ENCODE measurements at places on chromosomes 1 and 21.

GRCh38 chr1:171219346-171220080 is 28.8 kb upstream of the FMO1 start:
- no peak for DNase-seq

DNA sequence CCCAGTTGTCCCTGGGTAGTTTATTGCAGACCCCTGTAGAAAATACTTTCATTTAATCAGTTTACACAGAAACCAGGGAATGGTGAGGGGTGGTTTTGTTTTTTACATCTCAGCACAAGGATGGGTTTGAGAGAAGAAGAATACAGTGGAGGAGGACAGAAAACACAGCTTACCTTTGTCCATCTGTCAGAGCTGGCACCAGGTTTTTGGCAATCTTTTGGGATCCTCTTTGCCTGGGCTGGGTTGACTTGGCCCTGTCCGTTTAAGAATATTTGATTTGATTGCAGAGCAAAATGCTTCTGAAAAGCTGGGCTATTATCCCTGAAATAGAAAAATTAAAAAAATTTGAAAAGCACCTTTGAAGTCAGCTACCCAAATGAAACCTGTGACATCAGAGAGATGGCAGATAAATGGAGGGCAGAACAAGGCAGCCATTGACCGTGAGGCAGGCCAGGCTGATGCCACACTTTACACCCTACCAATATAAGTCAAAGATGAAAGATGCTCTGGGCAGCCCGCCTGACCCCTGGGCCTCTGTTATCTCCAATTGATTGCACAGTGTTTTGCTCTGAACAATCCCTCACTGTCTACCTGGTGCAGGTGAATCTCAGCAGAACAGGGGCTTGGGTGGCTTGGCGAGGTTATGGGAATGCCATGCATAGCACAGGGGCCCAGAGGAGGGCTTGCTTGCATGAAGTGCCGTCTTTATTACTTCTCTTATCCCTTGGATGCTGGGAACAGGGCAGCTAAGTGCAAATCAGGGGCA is 218.8 kb downstream of the LMX1A start:
- DNase-seq, result no peak

DNA sequence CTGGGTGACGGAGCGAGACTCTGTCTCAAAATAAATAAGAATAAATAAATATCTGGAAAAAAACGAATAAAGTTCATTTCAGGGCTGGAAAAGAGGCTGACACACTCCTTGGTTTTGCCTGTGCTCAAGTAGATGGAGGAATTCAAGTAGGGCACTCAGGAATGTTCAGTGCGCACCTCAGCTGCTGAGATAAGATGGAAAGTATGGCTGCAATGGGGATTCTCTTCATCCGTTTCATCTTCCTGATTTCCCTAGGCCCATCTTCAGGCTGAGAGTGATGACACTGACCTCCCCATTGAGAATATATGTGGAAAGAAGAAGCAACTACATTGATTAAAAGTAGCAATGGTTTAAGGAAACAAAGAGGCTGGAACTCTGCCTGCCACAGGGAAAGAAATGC is 130.5 kb upstream of the ZNF644 start:
- no peak for DNase-seq

DNA sequence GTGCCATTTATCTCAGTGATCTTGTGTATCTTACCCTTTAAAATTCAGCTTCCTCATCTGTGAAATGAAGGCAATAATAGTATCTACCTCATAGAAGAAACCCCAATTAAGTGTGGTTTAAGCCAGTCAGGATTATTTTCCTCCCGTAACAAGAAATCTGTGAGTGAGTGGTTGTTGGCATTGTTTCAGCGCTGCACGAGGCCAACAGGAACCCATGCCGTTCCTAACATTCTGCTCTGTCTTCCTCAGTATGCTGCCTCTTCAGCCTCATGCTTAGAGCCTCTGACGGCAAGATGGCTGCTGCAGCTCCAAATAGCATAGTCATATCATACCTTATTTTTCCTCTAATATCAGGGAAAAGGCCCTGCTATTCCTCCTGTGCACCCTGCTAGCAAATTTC is 289.7 kb downstream of the TM2D1 start:
- DNase-seq, result no peak

DNA sequence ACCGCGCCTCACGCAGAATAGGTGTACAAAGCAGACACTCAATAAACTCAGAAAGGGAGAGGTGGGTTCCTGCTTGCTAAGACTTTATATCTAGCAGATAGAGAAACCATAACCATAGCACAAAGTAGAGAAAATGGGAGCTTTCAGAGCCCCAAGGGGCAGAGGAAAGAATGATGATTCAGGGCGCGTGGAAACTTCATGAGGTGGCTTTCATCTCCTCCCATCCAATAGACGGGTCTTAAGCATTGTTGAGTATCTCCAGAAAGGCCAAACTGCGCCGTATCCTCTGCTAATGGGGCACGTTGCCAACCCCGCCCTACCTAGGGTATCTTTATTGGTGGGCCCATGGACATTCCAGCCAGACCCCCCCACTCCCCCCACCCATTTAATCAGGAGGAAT is 778 bp upstream of the MIXL1 start:
- no peak for DNase-seq

DNA sequence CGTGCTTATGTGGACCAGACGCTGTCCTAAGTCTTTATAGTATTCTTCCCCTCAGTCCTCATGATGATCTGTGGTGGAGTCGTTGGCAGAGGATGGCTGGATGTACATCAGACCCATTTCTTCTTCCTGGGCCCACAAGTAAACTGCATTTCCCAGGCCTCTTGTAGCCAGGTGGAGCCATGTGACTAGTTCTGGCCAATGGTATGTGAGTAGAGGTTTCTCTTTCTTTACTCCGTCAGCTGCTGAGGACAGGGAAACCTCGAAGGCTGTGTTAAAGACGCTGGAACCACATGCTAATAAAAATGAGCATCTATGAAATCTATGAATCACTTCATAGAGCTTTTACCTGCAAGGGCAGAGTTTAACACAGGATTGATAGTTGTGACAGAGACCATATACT is 18.7 kb upstream of the ZNF362 start:
- DNase-seq, result no peak

GRCh38 chr1:11301601-11302000 is 28.6 kb downstream of the UBIAD1 start:
- no peak for DNase-seq

- DNase-seq, result no peak
Observed at GRCh38 chr1:219553934-219554502, 58.9 kb downstream of the ZC3H11B start.

DNA sequence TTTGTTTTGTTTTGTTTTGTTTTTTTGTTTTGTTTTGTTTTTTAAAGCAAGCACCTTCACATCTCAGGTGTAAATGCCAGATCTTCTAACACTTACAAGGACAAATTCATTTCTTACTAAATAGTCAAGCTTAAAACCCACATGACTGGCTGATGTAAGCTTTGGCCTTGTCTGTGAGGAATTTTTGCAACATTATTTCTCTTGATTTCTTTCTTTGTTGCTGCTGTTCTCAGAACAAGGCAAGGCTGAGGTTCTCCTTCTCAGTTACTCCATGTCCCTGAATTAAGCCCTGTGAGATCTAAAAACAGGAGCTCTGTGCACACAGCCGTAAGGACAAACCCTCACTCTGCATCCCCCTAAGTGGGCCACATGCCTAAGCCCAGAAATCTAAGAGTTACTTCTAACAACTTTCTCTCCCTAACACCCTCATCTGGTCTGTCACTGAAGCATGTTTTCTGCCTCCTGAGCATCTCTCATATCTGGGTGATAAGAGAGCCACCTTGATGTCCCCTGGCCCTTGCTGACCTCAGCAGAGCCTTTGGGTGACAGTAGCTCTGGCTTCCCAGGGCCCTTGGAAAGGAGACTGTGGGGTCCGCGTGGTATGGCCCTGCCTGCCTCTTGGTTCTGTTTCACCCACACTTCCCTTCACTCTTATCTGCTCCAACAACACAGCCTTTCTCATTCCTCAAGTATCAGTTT is 81.2 kb upstream of the HOOK1 start:
- DNase-seq, result no peak

- no peak for DNase-seq
Observed at GRCh38 chr21:41207401-41208375, 39.7 kb downstream of the BACE2 start.

DNA sequence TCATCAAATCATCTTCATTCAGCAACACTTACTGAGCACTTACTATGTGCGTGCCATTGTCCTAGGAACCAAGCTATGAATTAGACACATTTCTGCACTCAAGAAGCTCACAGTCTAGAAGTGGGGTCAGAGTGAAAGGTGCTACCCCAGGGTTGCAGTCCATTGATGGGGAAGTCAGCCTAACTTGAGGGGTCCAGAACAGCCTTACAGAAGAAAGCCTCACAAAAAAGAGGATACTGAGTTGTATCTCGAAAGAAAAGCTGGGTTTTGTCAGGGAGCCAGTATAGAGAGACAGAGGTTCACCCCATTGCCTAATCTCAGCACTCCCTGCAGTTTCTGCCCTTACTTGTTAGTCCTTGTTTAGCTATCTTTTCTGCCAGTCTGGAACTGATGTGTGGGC is 153.1 kb upstream of the JUN start:
- no peak for DNase-seq

GRCh38 chr1:101217148-101217547 is 19.7 kb upstream of the S1PR1 start:
- no peak for DNase-seq

- DNase-seq, result no peak
Observed at GRCh38 chr21:31894457-31894856, 21.6 kb downstream of the HUNK start.

DNA sequence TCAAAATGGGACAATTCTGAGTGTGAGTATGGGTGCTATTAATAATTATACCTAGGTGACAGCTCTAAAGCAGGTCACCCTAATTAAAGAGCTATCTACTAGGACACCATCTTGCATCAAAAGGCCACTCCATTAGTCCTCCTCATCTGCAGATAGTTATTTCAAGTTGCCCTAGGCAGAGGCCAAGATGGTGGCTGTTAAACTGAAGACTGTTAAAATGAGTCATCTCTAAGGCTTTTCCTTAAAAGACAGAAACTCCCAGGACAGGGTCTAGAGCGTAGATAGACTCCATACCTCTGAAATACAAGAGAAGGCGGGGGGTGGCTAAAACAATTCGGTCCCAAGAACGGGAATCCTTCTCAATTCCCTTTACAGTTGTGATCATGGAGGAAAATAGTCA is 4.5 kb upstream of the ZNF697 start:
- no peak for DNase-seq

- DNase-seq, result no peak
Observed at GRCh38 chr1:12006167-12006921, 13.0 kb upstream of the MIIP start.

GRCh38 chr1:26758358-26758757 is 29.4 kb upstream of the PIGV start:
- no peak for DNase-seq

- no peak for DNase-seq
Observed at GRCh38 chr1:2908081-2908480, 106.6 kb upstream of the TTC34 start.

DNA sequence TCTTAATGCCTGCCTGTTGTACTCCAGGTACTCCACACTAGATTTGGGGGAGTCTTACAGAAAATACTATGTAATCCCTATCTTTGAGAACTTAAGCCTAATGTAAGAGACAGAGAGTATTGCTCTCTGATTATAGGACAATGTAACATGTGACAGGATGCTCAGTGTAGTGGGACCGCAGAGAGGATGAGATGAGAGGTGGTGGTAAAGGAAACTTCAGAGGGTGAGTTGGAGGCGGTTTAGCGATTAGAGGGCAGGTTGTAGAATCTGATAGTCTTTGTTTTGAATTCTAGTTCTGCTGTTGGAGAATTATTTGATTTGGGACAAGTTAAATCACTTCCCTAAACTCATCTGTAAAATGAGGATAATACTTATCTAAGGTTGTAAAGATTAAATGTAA is 5.4 kb downstream of the SOAT1 start:
- DNase-seq, result no peak

GRCh38 chr1:185074307-185074706 is 28.9 kb downstream of the RNF2 start:
- no peak for DNase-seq

All from stimulated activated naive B cell treated with anti-CD40 and anti-IgM and Interleukin-4, amounts not matched to agents 10 μg/mL and 1 μg/mL and 100 μg/mL, for 72 hours (primary cell).